ENCODE measurements at places on chromosomes 4 and X.

DNA sequence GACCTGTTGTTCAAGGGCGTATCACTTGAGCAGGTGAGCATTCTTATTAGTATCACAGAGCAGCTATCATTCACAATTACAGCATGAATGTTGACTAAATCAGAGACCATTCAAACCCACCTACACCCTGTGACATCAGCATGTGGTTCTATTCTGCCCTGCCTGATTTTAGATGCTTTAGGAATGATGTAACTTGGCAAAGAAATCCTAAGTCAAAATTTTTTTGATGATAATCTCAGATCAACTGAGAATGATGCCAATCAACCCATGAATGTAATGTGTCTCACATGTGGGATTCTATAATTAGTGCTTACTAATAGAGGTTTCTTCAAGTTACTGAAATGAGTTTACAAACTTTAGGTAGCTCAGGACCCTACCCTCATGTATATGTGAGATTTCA, 13.4 kb upstream of the CHIC2 start:
- DNase-seq: no peak

GRCh38 chrX:15293451-15293850, 22.0 kb downstream of the ASB11 start:
- DNase-seq: no peak

GRCh38 chrX:37834937-37835336, 12.4 kb downstream of the DYNLT3 start:
- no peak for DNase-seq

DNA sequence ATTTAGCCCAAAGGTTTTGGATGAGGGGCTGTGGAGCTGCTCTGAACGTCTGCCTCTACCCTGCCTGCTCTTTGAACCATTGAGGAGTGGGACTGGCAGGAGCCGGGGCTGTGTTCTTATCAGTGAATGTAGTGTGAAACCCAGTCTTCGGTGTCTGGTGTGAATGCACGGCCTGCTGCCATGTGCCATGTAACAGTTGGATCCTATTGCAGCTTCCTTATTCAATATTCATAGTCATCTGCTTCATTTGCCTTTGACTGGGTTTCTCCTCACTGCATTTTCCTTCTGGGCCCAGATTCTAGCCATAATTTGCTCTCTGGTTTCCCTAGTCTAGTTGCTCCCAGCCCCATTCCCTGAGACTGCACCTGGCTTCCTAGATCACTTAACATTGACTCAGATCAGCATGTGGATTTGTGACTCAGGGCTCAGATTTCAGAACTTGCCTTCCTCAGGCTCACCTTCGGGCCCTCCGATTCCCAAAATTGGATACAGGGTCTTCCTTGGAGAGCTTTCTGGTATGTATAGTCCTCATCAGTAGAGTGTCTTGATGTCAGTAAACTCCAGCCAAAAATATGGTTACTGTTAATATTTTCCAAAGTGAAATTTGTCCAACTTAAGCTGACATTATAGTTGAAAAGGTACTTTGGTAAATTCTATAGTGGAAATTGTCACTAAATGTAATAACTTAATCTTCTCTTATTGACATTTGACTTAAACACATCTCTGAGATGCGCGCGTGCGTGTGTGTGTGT, 94.0 kb upstream of the DDIT4L start:
- DNase-seq: no peak

DNA sequence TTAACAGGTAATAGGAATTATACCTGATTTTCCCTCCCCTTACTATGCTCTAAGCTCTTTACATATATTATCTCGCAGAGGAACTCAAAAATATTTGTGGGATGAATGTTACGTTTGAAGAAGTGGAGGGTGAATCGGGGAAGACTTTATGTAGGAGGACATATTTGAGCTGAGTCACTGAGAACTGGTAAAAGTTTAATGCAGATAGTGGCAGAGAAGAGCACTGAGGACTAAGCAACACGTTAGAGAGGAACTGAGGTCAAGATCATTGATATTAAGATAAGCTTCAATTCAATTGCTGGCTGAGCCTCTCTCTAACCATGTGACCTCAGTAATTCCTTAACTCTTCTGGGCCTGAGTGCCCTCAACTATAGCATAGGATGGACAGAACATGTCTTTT, 26.4 kb upstream of the ELOVL6 start:
- DNase-seq: no peak

DNA sequence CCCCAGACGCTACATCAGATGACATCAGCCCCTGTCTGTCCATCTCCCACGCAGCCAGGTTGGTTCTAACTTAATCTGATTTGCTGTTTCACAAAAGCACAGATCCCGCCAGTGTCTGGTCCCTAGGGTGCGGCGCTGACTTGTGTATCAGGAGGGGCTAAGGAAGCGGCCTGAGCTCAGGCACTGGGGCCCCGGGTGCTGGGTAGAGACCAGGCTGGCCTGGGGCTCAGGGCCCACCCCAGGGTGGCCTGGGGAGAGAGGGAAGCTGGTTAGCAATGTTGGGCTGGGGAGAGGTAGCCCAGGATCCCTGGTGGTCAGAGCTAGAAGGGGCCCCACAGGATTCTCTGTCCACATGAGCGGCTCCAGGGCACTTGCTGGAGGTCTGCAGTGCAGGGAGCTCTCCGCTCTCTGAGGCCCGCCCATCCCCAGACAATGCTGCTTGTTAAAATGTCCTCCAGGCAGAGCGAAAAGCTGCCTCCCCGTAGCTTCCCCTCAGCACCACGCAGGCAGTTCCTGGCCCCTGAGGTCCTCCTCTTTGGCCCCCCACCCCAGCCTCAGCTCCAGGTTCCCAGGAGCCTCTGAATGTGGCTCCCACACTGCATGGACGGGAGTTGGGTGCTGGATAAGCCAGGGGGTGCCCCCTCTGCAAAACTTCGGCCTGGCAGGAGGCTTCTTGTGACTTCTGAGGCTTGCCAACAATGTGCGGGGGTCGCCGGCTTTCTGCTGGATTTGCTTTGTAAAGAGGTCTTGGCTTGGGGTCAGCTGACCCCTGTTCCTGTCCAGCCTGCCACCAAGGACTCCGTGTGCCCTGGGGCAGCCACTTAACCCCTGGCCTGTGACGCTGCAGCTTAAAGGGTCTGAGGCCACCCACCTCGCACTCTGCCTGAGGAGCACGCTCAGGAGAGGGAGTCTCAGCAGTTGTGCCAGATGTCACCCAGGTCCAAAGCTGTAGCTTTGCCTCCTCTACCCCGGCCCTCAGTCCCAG, 112.9 kb downstream of the CPZ start:
- no peak for DNase-seq

DNA sequence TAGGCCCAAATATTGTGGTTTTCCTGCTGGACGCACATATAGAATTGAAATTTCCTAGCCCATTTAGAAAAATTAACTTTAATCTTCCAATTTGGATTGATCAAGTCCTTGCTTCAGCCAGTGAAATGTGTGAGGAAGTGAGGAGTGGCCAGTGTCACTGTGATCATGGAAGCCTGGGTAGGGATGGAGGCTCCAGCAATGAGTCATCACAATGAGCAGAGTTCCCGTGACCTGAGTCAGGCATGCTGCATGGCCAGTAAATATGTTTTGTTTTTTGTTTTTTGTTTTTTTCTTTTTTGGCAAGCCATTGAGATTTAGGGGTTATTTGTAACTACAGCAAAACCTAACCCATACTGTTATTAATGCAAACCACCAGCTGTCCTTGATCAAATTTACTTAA, 52.1 kb downstream of the IDS start:
- DNase-seq: no peak

- DNase-seq: no peak
Observed at GRCh38 chr4:184459413-184459812, 14.9 kb downstream of the IRF2 start.

DNA sequence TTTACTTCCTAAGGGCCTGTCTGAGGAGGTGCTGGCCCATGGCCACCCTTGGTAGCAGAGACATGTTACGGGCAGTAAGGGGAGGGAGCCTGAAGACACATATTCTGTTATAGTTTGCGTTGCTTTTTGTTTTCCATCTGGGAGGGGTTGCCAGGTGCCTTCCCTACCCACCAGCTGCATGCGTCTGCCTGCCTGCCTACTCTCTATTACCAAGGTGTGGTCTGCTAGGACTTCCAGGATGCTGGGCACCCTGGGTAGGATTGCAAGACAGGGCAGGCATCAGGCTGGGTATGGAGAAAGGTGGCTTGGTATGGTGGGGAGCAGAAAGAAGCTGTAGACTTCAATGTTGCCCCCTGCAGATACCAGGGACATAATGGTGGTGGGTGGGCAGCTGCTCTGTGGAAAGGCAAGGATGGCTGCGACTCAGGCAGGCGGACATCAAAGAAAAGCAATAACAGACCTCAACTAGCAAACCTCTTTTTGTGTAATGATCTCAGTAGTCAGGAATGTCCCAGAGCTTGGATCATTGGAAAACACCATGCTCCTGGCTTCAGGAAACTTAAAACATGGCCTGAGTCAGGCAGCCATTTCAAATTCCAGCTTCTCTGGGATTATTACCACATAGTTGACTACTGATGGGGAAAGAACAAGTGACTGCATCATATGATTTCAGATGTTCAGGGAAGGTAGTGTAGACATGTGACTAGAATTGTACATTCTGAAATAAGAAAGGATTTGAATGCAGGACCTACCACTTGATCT, 67.8 kb downstream of the HOPX start:
- DNase-seq: no peak

DNA sequence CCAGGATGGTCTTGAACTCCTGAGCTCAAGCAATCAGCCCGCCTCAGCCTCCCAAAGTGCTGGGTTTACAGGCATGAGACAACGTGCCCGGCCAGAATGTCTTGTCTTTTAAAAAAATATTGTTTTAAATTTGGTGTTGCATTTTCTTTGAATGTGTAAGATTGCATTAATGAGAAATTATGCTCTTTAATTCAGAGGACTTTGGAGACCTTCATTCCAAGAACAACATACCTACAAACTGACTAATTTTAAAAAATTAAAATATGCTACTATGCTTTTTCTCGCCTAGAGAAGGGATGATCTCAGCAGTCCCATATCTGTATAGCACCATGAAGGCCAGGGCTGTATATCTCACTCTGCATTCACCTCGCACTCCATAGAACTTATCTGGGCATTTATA, 204.3 kb upstream of the SLC7A11 start:
- DNase-seq: no peak

- DNase-seq: no peak
Observed at GRCh38 chrX:48468693-48469691, 1.1 kb downstream of the SLC38A5 start.

- no peak for DNase-seq
Observed at GRCh38 chrX:136650811-136651210, 2.9 kb downstream of the CD40LG start.

GRCh38 chr4:125346616-125347015, 31.9 kb downstream of the FAT4 start:
- no peak for DNase-seq

DNA sequence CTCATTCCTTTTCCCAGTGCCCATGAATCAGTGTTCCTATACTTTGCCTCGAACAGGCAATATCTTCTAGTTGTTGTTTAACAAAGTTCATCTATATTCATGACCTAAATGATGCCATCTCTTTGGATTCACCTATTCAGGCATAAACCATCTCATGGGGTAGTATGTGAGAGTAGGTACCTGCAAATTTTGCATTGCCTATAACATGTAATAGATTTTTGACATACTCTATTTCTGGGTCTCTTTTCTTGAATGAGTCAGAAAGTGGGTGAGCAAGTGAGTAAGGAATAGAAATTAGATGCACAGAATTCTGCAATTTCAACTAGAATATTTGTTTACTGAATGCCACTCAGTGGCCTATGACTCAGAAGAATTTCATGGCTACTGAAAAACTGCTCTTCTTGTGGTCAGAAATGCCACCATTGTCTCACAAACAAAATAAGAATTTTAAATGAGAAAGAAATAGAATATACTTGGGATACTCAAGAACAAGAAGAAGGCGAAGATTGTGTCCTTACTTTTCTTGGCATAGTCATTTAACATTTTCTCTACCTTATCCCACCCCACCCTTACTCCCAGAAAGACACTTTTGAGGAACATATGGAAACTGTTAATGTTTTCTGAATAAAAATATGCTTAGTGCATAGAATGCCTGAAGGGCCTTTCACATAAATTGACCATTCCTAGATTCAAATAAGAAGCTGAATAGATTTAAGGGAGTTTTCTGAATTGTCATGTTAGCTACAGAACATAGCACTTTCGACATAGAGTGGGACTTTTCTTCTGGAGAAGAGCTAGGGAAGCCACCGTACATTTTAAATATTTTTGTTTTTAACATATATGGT, 86.8 kb downstream of the HHIP start:
- no peak for DNase-seq

- DNase-seq: no peak
Observed at GRCh38 chrX:25206778-25207177, 191.0 kb upstream of the ARX start.

GRCh38 chrX:55056820-55057674, 17.8 kb upstream of the PAGE2B start:
- no peak for DNase-seq

- no peak for DNase-seq
Observed at GRCh38 chr4:154414796-154415195, 76.8 kb downstream of the DCHS2 start.

GRCh38 chr4:67125636-67126514, 419.4 kb downstream of the CENPC start:
- DNase-seq: no peak

GRCh38 chr4:122364700-122365404, 14.0 kb upstream of the ADAD1 start:
- peak; percentile 40 for DNase-seq

- DNase-seq: no peak
Observed at GRCh38 chrX:8683687-8684086, 48.2 kb downstream of the ANOS1 start.
